ENCODE measurements at places on chromosomes 7 and 10.

DNA sequence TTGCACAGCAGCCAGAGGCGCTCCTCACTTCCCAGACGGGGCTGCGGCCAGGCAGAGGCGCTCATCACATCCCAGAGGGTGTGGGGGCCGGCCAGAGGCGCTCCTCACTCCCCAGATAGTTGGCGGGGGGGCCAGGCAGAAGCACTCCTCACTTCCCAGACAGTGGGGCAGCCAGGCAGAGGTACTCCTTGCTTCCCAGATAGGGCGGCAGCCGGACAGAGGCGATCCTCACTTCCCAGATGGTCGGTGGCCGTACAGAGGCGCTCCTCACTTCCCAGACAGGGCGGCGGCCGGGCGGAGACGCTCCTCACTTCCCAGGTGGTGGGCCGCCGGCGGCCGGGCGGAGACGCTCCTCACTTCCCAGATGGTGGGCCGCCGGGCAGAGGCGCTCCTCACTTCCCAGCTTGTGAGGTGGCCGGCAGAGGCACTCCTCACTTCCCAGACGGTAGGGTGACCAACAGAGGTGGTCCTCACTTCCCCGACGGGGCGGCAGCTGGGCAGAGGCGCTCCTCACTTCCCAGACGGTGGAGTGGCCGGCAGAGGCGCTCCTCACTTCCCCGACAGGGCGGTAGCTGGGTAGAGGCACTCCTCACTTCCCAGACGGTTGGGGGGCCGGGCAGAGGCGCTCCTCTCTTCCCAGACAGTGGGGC, 26.5 kb downstream of the CCNY start:
- DNase-seq, result no peak

- no peak for DNase-seq
Observed at GRCh38 chr10:93813507-93814465, 56.0 kb downstream of the LGI1 start.

GRCh38 chr10:132166216-132166950, 20.4 kb upstream of the DPYSL4 start:
- DNase-seq, result no peak

GRCh38 chr10:14332903-14333302, 2.2 kb upstream of the FRMD4A start:
- no peak for DNase-seq

GRCh38 chr10:95422233-95422632, 131.4 kb upstream of the PDLIM1 start:
- no peak for DNase-seq

DNA sequence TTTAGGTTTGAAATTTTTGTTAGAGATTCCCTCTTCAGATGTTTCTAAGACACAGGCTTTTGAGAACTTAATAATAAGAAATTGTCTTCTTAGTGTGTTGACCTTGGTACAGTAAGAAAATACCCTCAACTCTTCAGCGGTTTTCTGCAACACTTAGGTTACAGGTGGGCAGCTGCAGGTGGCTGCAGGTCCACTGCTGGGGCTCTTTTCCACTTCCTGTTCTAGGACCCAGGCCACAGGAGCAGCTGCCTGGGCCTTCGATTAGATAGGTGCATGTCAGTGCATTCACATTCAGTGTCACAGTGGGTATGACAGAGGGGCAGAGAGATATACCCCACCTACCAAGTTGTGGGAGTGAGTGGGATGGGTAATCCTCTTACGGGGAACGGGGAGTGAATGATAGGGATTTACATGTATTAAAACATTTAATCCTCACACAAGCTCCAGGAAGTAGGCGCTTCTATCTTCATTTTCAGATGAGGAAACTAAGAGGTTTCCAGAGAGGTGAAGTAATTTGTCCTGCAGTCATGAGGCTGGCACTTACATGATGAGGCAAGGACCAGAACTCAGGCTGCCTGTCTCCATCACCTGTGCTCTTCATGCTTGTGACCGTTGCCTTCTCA, 20.2 kb upstream of the SUV39H2 start:
- DNase-seq, result no peak

DNA sequence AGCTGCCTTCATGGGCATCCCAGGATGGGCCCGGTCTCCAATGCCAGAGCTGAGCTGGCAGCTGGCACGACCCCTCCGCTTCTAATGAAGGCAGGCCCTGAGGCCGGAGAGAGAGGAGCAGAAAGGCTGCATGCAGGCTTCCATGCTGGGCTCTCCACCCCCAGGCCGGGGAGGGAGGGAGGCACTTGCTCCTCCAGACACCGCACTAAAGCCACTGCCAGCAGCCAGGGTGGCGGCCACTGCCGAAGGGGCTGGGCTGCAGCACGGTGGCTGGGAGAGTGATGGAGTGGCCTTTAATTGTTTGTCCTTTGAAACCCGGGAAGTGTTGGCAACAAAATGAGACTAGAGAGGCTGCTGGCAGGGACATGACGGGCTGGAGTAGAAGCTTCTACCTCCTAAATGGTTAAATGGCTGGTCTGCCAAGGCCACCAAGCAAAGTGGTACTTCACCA, 236.5 kb downstream of the SKAP2 start:
- no peak for DNase-seq

DNA sequence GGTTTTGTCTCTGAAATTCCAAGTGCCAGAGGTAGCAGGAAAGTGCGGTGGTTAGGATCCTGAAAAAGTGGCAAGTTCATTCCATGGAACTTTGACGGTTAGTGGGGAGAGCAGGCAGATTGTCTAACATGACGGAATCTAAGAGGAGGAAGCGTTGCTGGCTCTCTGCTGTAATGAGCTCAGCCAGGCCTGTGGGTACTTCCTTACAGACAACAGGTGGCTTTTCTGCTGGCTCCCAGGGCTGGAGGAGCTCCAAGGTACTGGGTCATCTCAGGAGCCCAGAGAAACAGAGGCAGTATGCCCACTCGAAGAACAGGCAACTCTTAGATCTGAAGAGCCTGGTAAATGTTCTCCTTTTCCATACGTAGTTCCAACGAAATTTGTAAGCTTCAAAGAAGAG, 3.1 kb upstream of the AIFM2 start:
- DNase-seq, result no peak
